Activated naive CD8-positive, alpha-beta T cell treated with anti-CD3 and anti-CD28 coated beads, Interleukin-2, amount 10 ng/mL, durations not matched to agents 7 days and 5 days (primary cell): ENCODE measurements at places on chromosomes 6 and 20. TPM values are rescaled to one million over a fixed set of nuclear protein-coding genes. Genes with fewer than 3 reads are reported as not detected.

DNA sequence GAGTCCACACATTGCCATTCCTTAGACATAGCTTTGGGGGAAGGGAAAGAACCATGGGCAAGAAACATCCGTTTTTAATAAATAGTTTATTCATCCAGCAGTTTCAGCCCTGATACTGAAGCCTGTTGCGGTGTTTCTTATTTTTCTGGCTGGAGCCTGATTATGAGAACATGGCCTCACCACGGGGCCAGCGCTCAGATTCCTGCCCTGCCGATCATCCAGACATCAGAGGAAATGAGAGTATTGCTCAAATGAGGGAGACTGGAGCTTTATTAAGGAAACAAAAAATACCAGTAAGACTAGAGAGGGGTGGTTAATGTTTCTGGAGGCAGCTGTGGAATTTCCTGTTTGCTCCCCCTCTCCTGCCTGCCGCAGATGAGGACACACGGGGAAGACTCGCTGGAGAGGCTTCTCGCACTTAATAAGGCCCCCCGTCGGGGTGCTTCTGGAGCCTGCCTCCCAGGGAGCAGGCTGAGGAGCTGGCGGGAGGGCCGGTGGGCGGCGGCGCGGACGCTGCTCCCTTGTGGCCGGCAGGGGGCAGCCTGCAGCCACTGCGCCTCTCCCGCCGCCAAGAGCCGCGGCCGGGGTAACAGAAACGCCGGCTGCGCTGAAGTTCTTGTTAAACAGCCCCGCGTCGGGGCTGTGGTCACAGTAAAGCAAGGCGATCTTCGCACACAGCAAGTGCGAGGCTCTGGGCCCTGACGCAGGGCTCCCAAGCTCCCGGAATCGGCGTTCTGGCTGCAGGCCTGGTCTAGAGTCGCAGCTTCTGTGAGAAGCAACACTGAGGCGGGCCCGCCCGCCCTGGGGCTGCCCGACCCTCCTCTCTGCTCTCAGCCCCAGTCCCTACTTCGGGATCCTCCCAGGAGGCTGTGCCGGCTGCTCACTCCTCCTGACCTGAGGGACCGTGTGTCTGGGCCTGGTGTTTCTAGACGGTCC is 17.5 kb downstream of the LEMD2 start:
- no peaks in the 10 kb centered on the region for H3K27me3 ChIP-seq
- peaks cover 6% of the 10 kb centered on the region for H3K36me3 ChIP-seq
- peak; percentile 81 for DNase-seq
- H3K4me1 ChIP-seq = peaks cover 4% of the 10 kb centered on the region

GRCh38 chr6:113143206-113143605 is 713.9 kb upstream of the MARCKS start:
- H3K27me3 ChIP-seq = no peaks in the 10 kb centered on the region
- no peak overlapping the region for H3K4me3 ChIP-seq
- no peaks in the 10 kb centered on the region for H3K36me3 ChIP-seq
- H3K4me1 ChIP-seq = no peaks in the 10 kb centered on the region

DNA sequence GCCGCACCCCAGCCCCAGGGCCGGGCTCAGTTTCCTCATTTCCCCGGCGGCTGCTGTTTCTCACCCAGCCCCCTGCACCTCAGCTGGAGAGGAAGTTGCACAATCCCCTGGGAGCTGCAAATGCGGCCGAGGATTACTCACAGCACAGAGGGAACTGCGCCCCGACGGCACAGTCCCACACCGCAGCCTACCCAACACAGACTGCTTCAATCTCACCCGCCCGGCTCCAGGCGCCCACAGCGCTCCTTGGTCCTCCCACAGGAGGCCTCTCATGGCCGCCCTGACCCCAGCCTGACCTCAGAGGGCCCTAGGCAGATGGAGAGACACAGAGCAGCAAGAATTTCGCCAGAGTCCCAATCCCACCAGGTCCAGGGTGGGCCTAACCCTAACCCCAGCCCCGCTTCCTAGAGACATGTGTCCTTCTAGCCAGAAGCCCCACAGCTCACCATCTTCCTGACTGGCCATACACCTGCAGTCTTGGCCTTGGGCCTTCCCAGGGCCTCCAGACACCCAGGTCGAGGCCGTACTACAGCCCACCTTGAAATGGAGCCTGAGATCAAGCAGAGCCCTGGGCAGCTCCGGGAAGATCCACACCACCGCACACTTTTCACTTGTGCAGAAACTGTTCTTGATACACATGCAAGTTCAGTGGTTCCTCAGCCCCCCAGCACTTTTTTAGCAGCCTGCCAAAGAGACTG is 11.7 kb downstream of the TFEB start:
- H3K4me3 ChIP-seq = no peak overlapping the region
- no peak for DNase-seq
- peaks cover 16% of the 10 kb centered on the region for H3K4me1 ChIP-seq
- H3K27ac ChIP-seq = no peak overlapping the region
- H3K27me3 ChIP-seq = no peaks in the 10 kb centered on the region

- peak overlapping the region; percentile 65 for H3K27ac ChIP-seq
- no peaks in the 10 kb centered on the region for H3K27me3 ChIP-seq
- no peak overlapping the region for H3K4me3 ChIP-seq
- peaks cover 12% of the 10 kb centered on the region for H3K4me1 ChIP-seq
- DNase-seq = no peak
Observed at GRCh38 chr20:59211208-59211765, 47.7 kb downstream of the ZNF831 start.

DNA sequence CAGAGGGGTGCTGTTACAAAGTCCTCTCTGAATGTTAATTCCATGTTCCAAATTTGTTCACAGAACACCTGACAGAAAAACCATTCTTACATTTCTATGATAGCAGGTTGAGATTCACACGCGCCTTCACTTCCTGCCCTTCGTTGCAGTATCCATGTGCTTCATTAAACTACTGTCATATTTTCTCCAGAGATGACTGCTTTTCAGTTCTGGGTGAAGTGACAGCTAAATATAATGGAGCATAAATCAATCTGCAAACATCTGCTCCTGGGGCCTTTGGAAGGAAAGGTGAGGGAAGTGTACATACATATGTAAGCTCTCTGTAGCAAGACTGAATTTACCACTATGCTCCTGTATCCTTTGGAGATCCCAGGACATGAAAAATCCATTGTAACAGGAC is 750.2 kb downstream of the HDGFL1 start:
- no peaks in the 10 kb centered on the region for H3K4me1 ChIP-seq
- H3K4me3 ChIP-seq = no peak overlapping the region
- DNase-seq = no peak
- H3K27ac ChIP-seq = no peak overlapping the region
- H3K27me3 ChIP-seq = no peaks in the 10 kb centered on the region
- no peaks in the 10 kb centered on the region for H3K36me3 ChIP-seq

- H3K27ac ChIP-seq = no peak overlapping the region
- H3K4me3 ChIP-seq = no peak overlapping the region
- peaks cover 31% of the 10 kb centered on the region for H3K36me3 ChIP-seq
- no peaks in the 10 kb centered on the region for H3K27me3 ChIP-seq
- peaks cover 6% of the 10 kb centered on the region for H3K4me1 ChIP-seq
- no peak for DNase-seq
Observed at GRCh38 chr6:155301867-155302266, 12.4 kb downstream of the TFB1M start.

GRCh38 chr6:30763155-30763617 is 18.8 kb upstream of the IER3 start:
- H3K36me3 ChIP-seq = peaks cover 15% of the 10 kb centered on the region
- no peak for DNase-seq
- H3K4me3 ChIP-seq = no peak overlapping the region
- H3K27ac ChIP-seq = peak overlapping the region; percentile 87
- no peaks in the 10 kb centered on the region for H3K27me3 ChIP-seq

- H3K4me3 ChIP-seq = no peak overlapping the region
- no peaks in the 10 kb centered on the region for H3K27me3 ChIP-seq
- no peaks in the 10 kb centered on the region for H3K36me3 ChIP-seq
- no peak for DNase-seq
- peaks cover 4% of the 10 kb centered on the region for H3K4me1 ChIP-seq
- no peak overlapping the region for H3K27ac ChIP-seq
Observed at GRCh38 chr6:34950849-34951248, 61.8 kb downstream of the ANKS1A start.

GRCh38 chr6:7198833-7199800 is 91.4 kb downstream of the RREB1 start:
- no peak overlapping the region for H3K4me3 ChIP-seq
- no peaks in the 10 kb centered on the region for H3K27me3 ChIP-seq
- H3K36me3 ChIP-seq = peaks cover 27% of the 10 kb centered on the region
- no peak for DNase-seq
- H3K27ac ChIP-seq = no peak overlapping the region

- peak overlapping the region; percentile 89 for H3K27ac ChIP-seq
- peaks cover 7% of the 10 kb centered on the region for H3K36me3 ChIP-seq
- H3K27me3 ChIP-seq = peaks cover 3% of the 10 kb centered on the region
- DNase-seq = no peak
Observed at GRCh38 chr6:144285548-144285797, 338 bp downstream of the UTRN start.

DNA sequence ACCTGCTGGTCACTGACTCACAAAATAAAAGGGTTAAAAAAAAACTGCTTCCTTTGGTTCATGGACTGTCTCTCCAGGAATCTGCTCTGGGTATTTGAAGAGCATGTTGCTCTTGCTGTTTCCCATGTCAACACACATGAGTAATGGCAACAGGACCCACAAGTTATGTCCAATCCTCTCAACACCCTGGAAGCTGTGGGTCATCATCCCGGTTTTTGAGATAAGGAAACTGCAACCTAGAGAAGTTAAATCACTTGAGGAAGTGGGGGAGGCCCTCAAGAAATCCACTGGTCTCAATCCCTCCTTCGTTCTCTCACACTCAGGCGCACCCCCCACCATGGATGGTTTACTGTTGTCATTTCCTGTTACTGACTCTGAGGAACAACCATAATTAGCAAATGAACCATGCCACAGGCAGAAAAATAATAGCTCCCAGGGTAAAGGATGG is 12.4 kb downstream of the MAP1LC3A start:
- H3K4me1 ChIP-seq = peaks cover 8% of the 10 kb centered on the region
- H3K4me3 ChIP-seq = no peak overlapping the region
- H3K36me3 ChIP-seq = peaks cover 7% of the 10 kb centered on the region
- DNase-seq = no peak
- peak overlapping the region; percentile 33 for H3K27ac ChIP-seq
- H3K27me3 ChIP-seq = no peaks in the 10 kb centered on the region

DNA sequence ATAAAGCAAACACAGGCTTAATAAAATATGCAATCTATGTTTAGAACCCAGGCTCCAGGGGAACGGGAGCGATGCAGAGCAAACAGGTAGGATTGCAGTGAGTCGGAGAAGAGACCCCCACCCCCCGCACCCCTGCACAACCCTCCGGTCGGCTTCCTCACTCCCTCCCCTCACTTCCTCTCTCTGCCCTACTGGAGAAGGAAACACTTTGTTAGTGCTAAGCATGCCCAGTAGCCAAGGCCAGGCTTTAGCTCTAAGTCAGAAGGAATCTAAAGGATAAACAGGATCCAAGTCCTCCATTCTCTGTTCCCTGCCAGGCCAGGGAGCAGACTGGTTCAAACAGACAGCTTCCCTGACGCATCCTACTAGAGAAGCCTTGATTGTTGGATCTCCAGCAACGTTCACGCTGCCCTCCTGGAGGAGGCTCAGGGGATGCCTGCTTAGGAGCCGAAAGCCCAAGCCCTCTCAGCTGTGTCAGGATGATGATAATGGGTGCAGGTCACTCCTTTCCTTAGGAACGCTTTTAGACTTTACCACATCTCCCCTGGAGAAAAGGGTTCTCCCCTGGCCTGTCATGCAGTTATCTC is 14.7 kb downstream of the FOXQ1 start:
- no peak for DNase-seq
- no peak overlapping the region for H3K4me3 ChIP-seq
- no peak overlapping the region for H3K27ac ChIP-seq
- H3K4me1 ChIP-seq = no peaks in the 10 kb centered on the region
- H3K27me3 ChIP-seq = peaks cover 22% of the 10 kb centered on the region
- H3K36me3 ChIP-seq = no peaks in the 10 kb centered on the region

DNA sequence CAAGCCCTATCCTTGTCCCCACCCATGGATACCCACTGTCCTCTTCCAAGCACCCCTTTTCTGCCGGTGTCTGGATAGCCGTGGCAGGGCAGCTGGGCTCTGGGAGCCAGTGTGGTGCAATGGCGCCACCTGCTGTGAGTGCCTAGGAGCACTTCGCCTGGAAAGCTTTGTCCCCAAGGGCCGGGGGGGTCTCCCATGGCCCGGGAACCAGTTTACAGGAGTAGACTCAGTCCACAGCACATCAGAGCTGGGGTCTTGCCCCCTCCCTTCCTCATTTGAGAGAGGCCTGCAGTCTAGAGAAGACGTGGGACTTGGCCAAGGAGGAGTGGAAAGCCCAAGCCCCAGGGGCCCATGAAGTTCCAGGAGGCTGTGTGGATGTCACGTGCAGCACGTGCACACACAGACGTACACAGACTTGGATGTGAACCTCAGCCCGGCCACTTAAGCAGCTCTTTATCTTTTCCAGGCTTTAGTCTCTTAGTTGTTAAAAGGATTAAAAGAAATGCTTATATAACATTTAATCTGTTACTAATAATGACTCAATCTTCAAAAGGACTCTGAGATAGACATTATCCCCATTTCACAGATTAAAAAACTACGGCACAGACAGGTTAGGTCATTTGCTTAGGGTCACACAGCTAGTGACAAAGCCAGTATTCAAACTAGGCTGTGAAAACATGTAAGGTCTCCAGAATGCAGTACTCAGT is 40.9 kb upstream of the CDH22 start:
- H3K36me3 ChIP-seq = peaks cover 5% of the 10 kb centered on the region
- H3K27ac ChIP-seq = peak overlapping the region; percentile 34
- peaks cover 18% of the 10 kb centered on the region for H3K4me1 ChIP-seq
- H3K4me3 ChIP-seq = no peak overlapping the region

DNA sequence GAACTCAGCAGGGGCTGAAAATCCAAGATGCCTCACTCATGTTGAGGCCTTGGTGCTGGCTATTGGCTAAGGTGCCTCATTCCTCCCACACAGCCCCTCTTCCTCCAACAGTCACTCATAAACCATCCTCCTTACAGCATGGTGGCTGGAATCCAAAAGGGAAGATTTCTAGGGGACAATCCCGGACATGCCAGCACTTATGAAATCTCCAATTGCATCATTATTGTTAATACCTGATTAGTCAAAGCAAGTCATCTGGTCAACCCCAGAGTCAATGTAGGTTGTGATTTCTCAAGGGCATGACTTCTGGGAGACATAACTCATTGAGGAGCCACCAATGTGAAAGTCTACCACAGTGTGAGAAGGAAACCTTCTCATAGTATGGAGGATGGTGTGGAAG is 506.6 kb upstream of the NOX3 start:
- H3K4me1 ChIP-seq = no peaks in the 10 kb centered on the region
- H3K4me3 ChIP-seq = no peak overlapping the region
- no peak overlapping the region for H3K27ac ChIP-seq
- no peaks in the 10 kb centered on the region for H3K36me3 ChIP-seq

ANKRD6 gene
- total RNA-seq = 14.7 TPM

CAP2 gene
- total RNA-seq = not detected

WFDC10B gene
- not detected for total RNA-seq

HTR1E gene
- not detected for total RNA-seq
